Aorta (tissue), 5 donors: ENCODE measurements at places on chromosomes 16 and 17. TPM values are rescaled to one million over a fixed set of nuclear protein-coding genes. Genes with fewer than 3 reads are reported as not detected.

- no peaks in the 10 kb centered on the region for H3K27me3 ChIP-seq
- H3K36me3 ChIP-seq = no peaks in the 10 kb centered on the region
- no peak overlapping the region for H3K4me3 ChIP-seq
- H3K4me1 ChIP-seq = peaks cover 10% of the 10 kb centered on the region
- peak overlapping the region; percentile 6 for H3K27ac ChIP-seq
Measured at GRCh38 chr16:17331071-17331607, 139.6 kb downstream of the XYLT1 start.

HSD11B2 gene
- total RNA-seq = not detected

ZSCAN10 gene
- total RNA-seq = not detected

DNA sequence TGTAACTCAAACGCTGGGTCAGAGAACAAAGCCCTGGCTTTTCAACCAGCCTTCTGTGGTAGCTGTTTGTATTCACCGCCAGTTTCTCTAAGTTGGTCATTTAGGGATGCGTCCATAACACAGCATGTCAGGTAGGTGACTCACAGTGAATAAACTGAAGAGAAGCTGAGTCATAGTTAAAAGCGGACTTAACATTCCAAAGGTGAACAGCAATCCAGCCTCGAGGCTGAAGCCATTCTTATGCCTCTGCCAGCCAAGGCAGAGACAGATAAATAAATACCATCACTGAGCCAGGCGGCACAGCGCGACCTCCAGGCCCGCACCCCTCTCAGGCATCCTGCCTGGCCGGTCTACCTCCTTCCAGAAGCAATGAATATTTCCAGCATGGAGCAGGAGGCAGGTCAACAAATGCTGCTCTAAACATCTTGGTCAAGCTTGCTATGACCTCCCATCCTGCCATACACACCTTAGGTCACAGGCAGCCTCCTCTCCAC, 12.4 kb upstream of the CACNG4 start:
- H3K36me3 ChIP-seq = no peaks in the 10 kb centered on the region
- H3K27ac ChIP-seq = no peak overlapping the region
- no peaks in the 10 kb centered on the region for H3K4me1 ChIP-seq
- DNase-seq = no peak
- H3K27me3 ChIP-seq = no peaks in the 10 kb centered on the region

GRCh38 chr17:62761884-62762283, 46.2 kb downstream of the MARCHF10 start:
- DNase-seq = no peak
- no peak overlapping the region for H3K27ac ChIP-seq
- H3K4me1 ChIP-seq = no peaks in the 10 kb centered on the region
- no peak overlapping the region for H3K4me3 ChIP-seq
- no peaks in the 10 kb centered on the region for H3K27me3 ChIP-seq
- H3K36me3 ChIP-seq = no peaks in the 10 kb centered on the region

GRN gene
- 248 TPM for total RNA-seq

TMEM100 gene
- 6.7 TPM for total RNA-seq
